SHP77 (cell line): ENCODE measurements at places on chromosomes 3 and 15.

- no peak for DNase-seq
Measured at GRCh38 chr3:106401666-106402490, 533.1 kb upstream of the CBLB start.

DNA sequence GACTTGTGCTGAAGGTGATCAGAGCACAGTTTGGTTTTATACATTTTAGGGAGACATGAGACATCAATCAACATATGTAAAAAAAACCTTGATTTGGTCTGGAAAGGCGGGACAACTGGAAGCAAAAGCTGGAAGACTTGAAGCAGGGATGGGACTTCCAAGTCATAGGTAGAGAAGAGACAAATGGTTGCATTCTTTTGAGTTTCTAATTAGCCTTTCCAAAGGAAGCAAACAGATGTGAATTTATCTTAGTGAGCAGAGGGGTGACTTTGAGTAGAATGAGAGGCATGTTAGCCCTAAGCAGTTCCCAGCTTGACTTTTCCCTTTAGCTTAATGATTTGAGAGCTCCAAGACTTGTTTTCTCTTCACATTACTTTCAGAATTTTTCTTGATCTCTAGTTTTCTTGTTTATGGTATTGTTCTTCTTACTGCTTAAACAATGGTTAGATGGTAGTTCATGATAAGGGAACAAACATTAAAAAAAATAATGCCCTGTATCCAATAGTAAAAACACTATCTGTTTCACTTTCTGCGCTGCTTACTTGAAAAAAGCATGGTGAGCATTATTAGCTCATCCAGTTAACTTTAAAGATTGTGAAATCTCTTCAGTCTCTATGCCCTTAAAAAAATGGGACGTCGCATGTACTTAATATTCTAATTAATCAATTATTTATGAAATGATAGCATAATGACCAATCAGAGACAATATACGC is 48.5 kb upstream of the BCHE start:
- no peak for DNase-seq

DNA sequence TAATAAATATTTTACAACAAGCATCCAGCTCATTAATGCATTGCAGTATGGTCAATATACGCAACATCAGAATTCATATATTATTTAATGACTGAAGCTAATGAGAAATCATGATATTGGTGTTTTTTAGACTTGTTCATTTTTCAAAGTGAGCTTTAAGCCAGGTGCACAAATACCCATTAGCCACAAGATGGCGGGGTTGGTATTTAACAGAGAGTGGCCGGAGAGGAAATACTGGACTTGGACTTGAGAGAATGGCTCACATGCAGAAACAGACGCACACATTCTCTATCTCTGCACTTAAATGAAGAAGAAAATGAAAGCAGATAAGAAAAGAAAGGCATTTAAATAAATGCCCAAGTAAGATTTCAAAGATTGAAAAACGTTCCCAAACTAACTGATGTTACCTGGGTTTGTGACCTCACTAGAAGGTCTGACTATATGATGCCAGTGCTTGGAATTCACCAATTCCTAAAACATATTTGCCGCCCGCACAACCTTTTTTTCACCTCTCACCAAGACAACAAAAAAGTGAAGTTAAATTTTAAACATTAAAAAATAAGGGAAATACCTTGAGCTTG is 21.2 kb upstream of the CRBN start:
- DNase-seq, result peak; percentile 53

- DNase-seq, result no peak
Measured at GRCh38 chr15:56528136-56528535, 63.2 kb upstream of the MNS1 start.

DNA sequence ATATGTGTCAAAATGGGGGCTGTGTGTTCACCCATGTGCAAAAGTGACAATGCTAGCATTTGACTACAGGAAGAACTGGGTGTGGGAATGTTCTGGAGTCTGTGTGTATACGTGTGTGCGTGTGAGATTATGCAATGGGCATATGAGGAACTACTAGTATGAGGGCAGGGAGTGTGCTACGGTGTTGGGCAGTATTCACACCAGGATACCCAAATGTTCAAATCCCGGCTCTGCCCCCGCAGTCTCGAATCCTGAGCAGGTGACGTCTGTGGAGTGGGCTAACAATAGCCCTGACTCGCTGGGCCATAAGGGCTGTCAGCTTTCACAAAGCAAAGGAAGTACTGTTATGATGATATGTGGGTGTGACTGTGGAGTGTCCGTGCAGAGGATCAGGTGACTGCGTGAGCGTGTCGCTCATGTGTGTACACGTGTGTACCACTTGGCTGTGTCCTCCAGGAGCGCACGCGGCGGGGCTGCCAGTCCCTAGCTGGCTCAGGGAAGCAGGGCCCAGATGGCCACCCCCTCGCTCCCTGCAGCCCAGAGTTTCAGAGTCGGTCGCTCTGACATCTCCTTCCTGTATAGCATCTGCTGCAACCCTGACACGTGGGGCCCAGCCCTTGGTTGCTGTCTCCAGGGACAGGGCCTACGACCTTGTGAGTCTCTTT is 27.2 kb downstream of the IQSEC1 start:
- no peak for DNase-seq

GRCh38 chr15:75067123-75067830 is 43.9 kb downstream of the PPCDC start:
- DNase-seq, result no peak

DNA sequence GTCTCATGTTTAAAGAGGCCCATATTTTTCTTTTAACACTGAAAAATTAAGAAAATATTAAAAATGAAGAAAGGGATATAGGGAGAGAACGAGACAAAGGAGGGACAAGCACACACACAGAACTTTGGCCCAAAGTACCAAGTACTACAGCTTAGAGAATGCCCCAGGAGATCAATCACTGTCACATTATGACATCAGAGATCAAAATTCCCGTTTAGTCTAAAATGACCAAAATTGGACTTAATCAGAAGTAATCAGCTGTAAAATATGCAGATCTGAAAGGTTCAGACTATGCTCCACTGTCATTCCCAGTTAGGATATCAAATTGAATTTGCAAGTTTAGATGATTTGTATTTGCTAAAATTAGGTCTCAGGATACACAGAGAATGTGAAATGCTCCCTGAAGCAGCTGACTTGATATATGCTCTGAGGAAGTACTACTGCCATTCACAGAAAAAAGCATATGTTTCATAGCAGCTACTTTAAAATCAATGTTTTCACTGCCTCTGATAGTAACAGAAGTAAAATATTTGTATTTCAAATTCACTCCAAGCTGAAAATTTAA is 123.0 kb downstream of the PEAK1 start:
- DNase-seq, result no peak

DNA sequence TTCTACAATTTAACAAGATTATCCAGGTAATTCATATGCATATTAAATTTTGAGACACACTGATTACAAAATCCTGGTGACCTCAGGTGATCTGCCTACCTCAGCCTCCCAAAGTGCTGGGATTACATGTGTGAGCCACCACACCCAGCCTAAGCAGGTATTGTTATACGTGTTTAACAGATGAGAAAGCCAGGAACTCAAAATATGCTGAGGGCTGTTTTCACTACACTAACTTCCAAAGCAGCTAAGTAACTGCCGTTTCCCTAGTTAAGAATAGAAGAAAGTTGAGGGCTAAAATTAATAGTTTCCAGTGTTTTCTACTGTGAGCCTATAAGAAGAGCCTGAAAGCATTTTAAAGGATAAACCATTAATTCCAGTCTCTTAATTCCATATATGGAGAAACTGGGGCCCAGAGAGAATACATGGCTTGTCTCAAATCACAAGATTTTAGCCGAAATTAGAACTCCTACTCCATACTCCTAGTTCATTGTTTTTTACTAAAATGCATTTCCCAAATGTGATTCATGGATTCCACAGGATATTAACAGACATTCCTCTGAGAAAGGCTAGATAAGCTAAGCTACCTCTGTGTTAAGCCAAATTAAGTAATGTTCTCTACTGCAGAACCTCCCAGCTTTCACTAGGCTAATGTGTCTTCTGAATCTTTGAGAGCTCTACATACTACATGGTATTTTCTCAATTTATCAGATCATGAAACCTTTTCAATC is 17.0 kb upstream of the AVEN start:
- DNase-seq, result no peak
